Retina (tissue), 1 donor: ENCODE measurements at places on chromosomes 2 and 18.

- DNase-seq = no peak
Observed at GRCh38 chr18:21012308-21012707, 99.3 kb downstream of the ROCK1 start.

DNA sequence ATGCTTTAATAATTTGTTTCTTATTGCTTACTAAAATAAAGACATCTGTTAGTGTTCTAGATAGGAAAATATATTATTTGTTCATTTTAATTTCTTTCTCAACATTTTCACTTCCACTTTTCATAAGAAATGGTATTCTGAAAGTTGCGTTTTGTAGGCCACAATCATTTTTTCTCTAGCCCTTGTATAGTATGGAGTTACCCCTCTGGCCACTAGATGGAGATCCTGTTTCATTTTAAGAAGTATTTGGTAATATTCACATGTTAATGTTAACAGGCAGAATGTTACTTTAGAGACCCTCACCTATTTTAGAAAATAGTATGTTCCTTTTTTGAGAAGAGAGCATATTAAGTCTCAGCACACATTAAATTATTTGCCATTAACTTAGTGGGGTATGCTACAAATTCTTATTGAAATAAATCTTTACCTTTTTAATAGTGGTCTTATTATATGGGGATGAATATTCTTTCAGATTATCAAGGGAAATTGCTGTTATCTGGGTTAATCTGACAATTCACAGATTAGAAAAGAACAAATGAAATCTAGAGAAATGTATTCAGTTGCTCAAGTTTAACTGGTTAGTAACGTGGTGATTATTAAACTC is 73.9 kb upstream of the TTC27 start:
- no peak for DNase-seq

DNA sequence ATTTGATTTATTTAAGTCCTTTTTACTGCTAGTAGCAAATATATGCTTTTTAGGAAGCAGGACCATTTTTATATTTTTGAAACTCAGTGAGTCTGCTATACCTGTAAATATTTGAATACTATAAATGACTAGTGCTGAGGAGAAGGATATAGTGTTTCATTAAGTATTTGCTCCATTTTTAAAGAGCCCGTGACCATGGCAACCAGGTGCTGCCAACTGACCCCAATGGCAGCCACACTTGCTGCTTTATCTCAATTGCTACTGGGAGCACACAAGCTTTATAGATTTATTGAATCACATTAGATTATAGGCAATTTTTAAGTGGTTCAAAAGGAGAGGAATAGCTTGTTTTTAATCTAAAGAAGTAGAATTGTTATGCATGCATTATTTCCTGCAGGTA is 142.0 kb downstream of the SCG2 start:
- DNase-seq = no peak

DNA sequence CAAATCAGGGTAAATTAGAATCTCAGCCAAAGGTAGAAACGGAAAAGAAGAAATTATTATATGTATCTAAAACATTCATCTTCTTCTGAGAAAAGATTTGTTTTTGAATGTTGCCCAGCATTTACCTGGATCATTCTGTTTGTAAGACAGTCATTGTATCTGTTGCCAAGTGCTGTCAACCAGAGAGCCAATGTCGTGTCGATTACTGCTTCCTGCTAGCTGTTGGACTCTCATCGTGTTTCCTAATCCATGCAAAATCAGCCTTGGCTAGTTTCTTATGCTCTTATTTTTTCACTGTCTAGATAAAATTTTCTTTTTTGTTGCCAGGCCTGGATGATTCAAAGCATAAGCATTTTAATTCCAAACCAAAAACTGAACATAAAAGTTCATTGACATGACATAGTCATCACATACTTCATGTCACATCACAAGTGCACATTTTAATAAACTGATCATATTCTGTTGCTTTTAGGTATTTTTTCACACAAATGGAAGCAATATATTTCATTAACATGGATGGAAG is 202.3 kb downstream of the KCNH7 start:
- DNase-seq = no peak

GRCh38 chr2:200396781-200397242 is 90.3 kb downstream of the SPATS2L start:
- no peak for DNase-seq

DNA sequence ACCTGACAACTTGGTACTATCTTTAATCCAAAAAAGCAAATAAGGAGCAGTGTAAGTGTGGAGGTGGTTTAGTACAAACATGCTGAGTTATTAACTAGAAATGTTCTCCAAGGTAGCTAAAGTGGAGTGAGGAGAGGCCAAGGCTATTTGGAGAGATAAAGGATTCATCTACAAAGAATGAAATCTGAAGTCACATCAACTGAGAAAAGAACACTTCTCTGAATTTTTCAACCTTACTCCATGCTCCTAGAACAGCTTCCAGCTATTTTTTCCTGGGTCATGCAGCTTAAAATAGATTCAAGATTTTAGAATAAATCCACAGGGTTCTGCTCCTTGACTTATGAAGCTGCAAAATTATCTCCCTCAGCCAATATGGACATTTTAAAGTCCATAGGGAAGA is 18.7 kb downstream of the IMMT start:
- DNase-seq = no peak

- no peak for DNase-seq
Observed at GRCh38 chr18:58856881-58857280, 7.8 kb upstream of the ZNF532 start.
